C1 segment of cervical spinal cord (tissue), 14 donors: ENCODE measurements at places on chromosomes 1 and 21.

DNA sequence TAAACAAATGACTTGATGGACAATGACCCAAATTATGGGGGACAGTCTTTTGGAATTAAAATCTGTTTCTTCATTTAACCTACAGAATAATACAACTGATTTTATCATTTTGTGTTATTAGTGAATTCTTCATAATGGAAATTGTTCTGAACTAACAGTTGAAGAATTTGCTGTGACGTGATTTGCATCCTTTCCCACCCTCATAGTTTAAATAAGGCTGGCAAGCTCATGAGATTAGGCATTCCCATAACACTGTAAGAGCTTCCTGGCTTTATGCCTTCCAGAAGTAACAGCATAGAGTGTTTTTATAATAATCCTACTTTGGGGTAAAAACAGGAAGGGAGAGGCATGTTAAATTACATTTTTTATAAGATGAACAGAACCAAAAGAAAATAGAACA lies 95.7 kb downstream of the ATP6V1G3 start:
- no peak for DNase-seq

DNA sequence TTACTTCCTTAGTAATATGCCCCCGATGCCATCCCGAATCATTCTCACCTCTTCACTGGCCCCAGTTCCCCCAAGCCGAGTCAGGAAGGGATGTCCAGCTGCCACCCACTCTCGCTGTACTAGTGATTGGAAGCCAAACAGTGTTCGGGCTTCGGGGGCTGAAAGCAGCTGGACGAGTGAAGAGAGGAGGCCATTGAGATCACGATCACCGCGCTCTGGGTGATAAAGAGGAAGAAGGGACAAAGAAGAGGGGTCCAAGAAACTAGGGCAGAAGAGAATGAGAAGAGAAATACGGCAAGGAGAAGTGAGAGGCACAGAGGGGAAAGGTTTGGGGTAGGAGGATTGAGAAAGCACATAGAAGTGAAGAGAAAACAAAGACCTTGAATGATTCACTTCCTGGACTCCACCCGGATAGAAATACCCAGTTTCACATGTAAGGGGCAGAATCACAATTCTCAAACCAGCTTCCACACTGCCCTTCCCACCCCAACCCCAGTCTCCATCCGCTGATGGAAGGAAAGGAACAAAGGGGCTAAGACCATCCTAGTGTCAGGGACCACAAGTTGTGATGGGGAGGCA lies 3.7 kb upstream of the SF3B4 start:
- no peak for DNase-seq

- no peak for DNase-seq
These were observed 25.0 kb downstream of the RNU5D-1 start for GRCh38 chr1:44705938-44706337.

DNA sequence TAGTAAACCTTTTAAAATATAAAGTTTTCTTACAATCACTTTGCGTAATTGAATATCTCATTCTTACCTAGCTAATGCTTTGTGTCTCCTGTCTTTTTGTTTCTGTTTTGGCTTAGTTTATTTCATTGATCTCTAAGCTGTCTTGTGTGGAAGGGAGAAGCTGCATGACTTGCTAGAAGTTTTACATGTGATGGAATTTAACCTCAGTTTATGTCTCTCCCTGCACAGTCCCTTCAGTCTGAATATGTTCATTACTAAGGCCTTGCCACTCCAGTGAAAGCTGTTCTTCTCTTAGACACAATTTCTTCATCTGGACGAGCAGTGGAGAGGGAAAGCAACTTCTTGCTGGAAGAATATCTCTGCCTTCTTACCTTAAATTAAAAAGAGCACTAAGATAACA lies 19.9 kb upstream of the GPR88 start:
- no peak for DNase-seq

DNA sequence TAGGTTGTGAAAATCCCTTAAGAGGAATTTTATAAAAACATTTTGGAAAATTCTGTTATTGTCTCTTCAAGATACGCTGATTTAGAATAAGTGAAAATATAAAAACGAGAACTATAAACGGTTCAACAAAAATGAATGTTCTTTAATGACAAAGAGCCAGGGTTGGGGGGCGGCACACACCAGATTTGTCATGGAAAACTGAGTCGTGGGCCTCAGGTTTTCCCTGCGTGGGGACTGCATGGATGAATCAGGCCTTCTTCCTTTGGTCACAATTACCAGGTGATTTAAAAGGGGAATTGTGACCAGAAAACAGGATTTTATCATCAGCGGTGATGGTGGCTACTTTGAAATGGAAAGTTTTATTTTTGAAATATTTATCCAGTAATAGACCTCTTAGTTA lies 8.6 kb downstream of the LHX4 start:
- no peak for DNase-seq

GRCh38 chr1:11970441-11971185 lies 9.6 kb upstream of the MFN2 start:
- DNase-seq, result no peak

GRCh38 chr1:47382399-47382983 lies 33.6 kb upstream of the FOXE3 start:
- no peak for DNase-seq

DNA sequence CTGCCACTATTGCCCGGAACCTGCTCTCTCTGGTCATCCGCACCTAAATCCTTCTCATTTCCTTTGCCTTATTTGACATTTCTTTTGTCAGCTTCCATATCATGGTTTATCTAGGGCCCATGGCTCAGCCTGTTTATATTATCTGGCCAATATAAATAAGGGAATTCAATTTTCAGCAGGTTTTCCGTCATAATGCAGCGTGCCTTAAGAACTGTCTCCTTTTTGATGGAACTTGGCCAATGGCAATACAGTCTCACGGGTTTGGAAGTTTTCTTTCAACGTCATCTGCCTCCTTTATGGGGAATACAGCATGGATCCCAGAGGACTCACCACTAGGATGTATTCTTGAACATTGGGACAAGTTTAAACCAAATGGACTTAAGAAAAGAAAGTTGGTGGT lies 77.8 kb upstream of the KIAA0040 start:
- no peak for DNase-seq

GRCh38 chr1:228989676-228989991 lies 254.4 kb downstream of the RHOU start:
- no peak for DNase-seq

GRCh38 chr1:226568077-226568831 lies 19.7 kb downstream of the STUM start:
- DNase-seq, result no peak

DNA sequence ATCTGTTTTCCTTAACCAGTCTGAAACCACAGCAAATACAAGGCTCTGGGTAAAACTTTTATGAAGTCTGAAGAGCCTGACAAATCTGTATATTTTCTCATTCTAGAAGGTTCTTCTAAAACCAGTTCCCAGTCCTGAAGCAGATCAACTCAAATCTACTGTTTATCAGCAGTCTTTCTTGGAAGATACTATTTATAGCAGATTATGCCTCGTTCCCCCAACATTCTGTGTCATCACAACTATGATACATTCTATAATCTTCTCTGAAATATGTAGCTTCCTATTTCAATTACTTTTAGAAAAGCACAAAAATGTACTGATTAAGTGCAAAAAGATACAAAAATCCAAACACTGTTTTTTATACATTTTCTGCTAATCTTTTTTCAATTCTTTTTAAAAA lies 67.5 kb downstream of the NIBAN1 start:
- DNase-seq, result no peak

DNA sequence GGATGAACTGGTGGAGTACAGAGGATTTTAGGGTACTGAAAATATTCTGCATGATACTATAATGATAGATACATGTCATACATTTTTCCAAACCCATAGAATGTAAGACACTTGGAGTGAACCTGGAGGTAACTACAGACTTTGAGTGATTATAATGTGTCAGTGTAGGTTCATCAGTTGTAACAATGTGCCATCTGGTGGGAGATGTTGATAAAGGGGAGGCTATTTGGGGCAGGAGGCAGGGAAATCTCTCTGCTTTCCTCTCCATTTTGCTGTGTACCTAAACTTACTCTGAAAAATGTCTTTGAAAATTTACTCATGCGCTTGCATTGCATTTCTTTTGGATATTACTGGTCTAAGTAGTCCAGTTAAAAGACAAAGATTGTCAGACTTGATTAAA lies 35.2 kb downstream of the PTBP2 start:
- DNase-seq, result no peak

DNA sequence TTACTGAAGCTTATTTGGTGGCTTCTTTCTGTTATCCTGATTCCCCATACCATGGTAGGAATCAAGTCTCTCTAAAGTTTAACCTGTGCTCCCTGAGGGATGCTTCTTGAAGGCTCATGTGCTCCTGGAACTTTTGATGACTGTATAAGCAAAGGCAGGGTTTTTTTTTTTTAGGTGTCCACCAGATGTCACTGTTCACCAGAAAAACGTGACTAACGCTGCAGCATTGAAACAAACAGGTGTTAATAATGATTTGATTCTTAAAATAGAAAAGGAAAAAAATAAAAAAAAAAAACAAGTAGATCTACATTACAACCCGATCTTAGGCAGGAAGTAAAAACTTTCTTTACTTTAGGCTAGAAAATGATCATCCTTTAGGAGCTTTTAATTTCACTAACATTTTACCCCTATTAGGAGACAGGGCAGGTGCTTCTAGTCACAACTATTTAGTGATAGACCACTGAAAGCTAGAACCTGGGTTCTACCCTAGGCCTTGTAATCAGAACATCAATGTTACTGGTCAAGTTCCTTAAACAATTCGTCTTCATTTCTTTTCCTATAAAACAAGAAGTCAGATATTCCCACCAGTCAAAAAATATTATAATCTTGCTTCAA lies 223.0 kb downstream of the PLA2G4A start:
- no peak for DNase-seq

DNA sequence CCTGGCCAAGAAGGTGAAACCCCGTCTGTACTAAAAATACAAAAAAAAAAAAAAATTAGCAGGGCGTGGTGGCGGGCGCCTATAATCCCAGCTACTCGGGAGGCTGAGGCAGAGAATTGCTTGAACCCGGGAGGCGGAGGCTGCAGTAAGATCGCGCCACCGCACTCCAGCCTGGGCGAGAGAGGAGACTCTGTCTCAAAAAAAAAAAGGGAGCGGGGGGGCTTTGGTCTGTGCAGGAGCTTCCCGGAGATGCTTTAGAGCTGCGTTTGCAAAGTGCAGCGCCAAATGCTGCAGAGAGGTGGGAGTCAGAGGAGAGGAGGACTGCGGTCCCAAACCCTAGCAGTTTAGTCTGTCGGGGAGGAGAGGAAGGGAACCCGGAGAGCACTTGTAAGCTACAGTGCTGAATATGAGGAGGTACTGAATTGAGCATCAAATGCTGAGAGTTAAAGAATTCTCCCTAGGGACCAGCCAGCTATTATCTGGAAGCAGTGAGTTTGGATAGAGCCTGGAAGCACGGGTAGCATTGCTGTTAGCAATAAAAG lies 569 bp downstream of the FALEC start:
- no peak for DNase-seq

GRCh38 chr1:186739515-186739914 lies 59.3 kb upstream of the PTGS2 start:
- DNase-seq, result no peak

DNA sequence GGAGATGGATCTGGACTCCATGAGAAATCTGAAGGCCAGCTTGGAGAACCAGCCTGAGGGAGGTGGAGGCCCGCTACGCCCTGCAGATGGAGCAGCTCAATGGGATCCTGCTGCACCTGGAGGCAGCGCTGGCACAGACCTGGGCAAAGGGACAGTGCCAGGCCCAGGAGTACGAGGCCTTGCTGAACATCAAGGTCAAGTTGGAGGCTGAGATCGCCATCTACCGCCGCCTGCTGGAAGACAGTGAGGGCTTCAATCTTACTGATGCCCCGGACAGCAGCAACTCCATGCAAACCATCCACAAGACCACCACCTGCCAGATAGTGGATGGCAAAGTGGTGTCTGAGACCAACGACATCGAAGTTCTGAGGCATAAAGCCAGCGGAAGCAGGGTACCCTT lies 601.5 kb upstream of the ZP4 start:
- no peak for DNase-seq

GRCh38 chr1:93910305-93910704 lies 1.1 kb upstream of the GCLM start:
- no peak for DNase-seq

- DNase-seq, result no peak
These were observed 355.2 kb upstream of the GREM2 start for GRCh38 chr1:240967070-240967724.

DNA sequence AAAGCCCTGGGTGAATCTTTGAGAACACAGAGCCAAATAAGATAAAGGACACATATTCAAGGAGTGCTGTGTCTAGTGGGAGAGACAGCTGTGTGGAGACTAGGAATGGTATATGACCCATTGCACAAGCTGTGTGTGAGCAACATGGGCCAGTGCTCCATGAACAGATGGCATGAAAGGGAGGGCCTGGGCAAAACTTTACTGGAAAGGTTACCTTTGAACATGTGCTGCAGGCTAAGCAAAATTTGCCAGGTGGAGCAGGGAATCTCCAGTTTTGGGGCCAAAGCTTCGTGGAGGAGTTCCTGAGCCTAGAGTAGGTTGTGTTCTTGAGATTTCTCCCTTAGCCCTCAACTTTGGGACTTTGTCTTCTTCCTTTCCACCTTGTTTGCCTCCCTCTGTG lies 446.1 kb upstream of the PROX1 start:
- no peak for DNase-seq

GRCh38 chr1:10803971-10804820 lies 7.8 kb upstream of the CASZ1 start:
- DNase-seq, result no peak

GRCh38 chr1:34914958-34915357 lies 14.5 kb downstream of the DLGAP3 start:
- DNase-seq, result no peak

- DNase-seq, result no peak
These were observed 25.3 kb downstream of the CLSTN1 start for GRCh38 chr1:9798236-9799130.

DNA sequence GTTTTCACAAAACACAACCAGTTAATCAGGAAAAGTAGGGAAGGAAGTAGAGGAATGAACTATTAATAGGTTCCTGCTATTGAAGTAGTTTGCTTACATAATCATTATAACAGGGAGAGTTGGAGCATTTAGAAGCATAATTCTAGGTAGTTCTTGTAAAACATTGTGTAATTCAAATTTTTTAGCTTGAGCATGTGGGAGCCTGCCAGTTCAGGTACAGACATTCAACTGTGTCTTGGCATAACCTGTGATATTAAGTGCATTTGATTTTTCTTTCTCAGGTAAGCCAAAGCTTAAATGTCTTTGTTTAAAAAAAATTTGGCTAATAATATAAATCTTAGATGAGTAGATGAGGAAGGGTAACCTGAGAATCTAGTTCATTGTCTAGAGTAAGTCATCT lies 3.4 kb downstream of the YTHDF2 start:
- no peak for DNase-seq

DNA sequence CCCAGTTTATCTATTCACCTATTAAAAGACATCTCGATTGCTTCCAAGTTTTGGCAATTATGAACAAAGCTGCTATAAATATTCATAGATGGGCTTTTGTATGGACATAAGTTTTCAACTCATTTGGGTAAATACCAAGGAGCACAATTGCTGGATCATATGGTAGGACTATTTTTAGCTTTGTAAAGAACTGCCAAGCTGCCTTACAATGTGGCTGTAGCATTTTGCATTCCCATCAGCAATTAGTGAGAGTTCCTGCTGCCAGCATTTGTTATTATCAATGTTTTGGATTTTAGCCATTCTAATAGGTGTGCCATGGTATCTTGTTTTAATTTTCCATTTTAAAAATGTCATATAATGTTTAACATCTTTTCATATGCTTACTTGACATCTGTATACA lies 475.6 kb upstream of the NCAM2 start:
- DNase-seq, result no peak
